ENCODE measurements at places on chromosomes 2 and 18. TPM values are rescaled to one million over a fixed set of nuclear protein-coding genes. Genes with fewer than 3 reads are reported as not detected.

The SATB2 gene
- 1.1 TPM for total RNA-seq

DNA sequence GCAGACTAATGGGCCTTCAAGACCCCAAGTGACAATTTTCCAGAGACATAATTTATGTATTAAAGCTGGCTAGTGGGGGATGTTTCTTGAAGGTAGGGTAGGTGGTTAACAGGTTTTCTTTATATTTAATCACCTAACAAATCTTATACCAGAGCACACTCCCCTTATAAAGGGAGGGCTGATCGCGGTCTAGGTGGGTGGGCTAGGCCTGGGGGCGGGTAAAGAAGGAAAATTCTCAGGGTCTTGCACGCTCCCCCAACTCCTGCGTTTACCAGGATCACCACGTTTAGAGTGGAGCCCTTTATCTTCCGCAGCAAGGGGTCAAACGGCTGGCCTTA lies 19.9 kb upstream of the CXXC1 start:
- peak; percentile 5 for ATAC-seq

- ATAC-seq, result peak; percentile 98
Observed at GRCh38 chr2:237662671-237663093, 35.3 kb downstream of the LRRFIP1 start.

- ATAC-seq, result no peak
Observed at GRCh38 chr2:149873936-149874335, 286.4 kb upstream of the MMADHC start.

The ALLC gene
- not detected for total RNA-seq

- no peak for ATAC-seq
Observed at GRCh38 chr18:28357766-28358401, 181.0 kb upstream of the CDH2 start.

The FAP gene
- total RNA-seq, result 1.3 TPM

The CPO gene
- not detected for total RNA-seq

The DHRS9 gene
- 23.8 TPM for total RNA-seq

DNA sequence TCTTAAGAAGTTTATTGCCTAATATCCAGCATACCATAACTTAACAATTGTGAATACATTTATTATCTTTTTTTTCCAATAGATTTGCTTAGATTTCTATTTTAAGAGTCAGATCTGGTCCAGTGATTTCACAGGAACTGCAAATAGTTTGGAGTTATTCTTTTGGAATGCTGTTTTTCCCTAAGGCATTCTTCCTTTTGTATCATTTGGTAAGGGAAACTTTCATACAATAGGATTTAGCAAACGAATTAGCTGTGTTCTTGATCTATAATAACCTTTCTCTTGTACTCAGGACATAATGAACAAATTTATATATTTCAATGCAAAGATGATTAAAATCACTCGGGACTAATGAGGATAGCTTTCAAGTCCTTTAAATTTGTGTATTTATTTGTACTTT lies 201.6 kb downstream of the ERBB4 start:
- ATAC-seq, result no peak

DNA sequence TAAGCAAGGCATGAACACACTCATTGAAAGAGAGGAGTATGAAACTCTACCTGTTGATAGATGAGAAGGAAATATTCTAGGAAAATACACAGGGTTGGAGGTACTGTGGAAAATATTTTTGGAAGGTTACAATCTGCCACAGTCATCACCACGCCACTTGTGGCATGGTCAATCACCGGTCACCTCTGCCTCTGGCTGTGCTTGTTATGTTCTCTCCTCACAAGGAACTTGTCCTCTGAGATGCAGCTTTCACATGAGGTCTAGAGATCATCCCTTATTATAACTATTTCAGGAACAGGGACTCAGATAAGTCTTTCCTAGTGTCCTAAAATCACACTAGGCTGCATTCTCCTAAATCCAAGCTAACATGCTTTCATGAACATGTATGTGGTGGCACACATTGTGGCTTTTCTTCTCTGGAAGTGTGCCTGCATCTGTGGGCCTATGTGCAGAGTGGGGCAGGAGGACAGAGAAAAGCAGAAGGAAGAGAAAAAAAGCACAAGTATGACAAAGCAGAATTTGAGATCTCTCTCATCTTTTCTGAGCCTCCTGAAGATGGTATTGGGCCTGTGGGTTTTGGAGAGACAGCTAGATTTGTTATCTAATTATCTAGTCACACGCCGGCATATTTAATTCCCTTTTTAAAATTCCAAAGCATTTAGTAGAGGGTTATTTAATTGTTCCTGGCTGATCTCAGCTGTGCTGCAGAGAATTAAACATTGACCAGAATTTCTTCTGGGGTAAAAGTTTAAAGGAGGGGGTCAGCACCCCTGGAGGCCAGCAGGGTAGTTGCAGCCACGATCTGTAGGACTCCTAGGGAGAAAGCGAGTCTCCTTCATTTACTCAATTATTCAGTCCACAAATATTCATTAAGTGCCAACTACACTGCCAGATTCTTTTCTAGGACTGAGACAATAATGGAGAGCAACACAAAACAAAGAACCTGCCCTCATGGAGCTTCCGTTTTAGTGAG lies 294.6 kb downstream of the RDH14 start:
- ATAC-seq, result no peak

DNA sequence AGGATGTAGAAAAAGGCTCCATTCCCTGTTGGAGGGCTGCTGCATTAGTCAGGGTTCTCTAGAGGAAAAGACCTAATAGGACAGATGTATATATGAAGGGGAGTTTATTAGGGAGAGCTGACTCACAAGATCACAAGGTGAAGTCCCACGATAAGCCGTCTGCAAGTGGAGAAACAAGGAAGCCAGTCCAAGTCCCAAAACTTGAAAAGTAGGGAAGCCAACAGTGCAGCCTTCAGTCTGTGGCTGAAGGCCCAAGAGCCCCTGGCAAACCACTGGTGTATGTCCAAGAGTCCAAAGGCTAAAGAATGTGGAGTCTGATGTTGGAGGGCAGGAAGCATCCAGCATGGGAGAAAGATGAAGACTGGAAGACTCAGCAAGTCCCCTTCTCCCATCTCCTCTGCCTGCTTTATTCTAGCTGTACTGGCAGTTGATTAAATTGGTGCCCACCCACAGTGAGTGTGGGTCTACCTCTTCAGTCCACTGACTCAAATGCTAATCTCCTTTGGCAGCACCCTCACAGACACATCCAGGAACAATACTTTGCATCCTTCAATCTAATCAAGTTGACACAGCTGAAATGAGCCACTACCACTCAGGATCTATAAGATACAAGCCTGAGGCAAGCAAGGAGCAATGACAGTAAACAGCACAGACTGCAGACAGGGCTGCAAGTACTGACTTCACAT lies 30.0 kb upstream of the ATG16L1 start:
- ATAC-seq, result no peak

GRCh38 chr2:31110998-31111397 lies 27.2 kb downstream of the GALNT14 start:
- no peak for ATAC-seq

- peak; percentile 98 for ATAC-seq
Observed at GRCh38 chr2:113848758-113849415, 41.0 kb upstream of the ACTR3 start.

- ATAC-seq, result no peak
Observed at GRCh38 chr2:24334245-24334633, 26.1 kb downstream of the ITSN2 start.

DNA sequence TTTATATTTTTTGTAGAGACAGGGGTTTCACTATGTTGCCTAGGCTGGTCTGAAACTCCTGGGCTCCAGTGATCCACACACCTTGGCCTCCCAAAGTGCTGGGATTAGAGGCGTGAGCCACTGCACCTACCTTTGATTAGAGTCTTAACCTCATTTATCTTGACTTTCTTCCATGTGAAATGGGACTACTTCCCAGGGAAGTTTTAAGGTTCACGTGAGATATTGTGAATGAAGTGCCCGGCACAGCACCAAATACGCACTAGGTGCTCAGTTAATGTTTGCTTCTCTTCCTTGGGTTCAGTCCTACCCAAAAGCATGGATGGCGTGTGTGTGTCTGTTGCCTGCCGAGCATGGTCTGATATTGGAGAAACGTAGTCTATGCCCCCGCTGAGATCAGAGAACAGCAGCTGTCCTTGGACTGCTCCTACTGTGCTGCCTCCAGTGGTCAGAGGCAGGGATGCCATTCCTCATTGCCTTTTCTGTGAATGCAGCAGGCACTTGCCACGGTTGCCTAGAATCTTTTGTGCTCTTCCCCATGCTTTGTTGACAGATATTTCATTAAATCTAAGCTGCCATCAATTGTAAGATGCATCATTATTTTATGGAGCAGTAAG lies 12.3 kb upstream of the TFCP2L1 start:
- peak; percentile 65 for ATAC-seq

The MMADHC gene
- 86.5 TPM for total RNA-seq

The PKDCC gene
- 1.8 TPM for total RNA-seq

DNA sequence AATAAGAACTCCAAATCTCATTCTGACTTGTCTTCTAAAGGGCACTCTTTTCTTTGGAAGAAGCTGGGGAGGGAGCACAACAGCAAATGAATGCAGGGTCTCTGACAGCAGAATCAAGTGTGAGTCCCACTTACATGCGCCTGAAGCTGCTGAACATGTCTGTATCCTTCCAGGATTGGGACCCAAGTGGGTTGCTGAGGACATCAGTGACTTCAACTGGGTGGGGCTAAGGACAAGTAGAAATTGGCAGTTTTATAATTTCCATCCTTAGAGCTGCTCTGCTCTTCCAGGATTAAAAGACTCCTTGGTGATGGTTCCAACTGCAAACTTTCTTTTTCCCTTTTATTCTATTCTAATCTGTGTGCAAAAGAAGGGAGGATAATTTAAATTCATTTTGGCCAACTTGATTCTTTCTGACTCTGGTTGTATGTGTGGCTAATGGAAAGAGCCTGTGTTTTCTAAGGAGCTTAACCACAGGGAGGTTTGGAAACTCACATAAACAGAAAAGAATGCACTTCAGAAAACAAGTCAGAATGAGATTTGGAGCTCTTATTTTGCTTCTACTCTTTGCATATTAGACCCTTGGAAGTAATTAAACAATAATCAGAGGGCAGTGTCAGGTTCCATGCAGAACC lies 20.6 kb downstream of the ANTXR1 start:
- ATAC-seq, result no peak

The NAPG gene
- 24.4 TPM for total RNA-seq

- no peak for ATAC-seq
Observed at GRCh38 chr18:24396082-24396633, 1.5 kb downstream of the OSBPL1A start.

The POMC gene
- total RNA-seq, result 0.44 TPM

DNA sequence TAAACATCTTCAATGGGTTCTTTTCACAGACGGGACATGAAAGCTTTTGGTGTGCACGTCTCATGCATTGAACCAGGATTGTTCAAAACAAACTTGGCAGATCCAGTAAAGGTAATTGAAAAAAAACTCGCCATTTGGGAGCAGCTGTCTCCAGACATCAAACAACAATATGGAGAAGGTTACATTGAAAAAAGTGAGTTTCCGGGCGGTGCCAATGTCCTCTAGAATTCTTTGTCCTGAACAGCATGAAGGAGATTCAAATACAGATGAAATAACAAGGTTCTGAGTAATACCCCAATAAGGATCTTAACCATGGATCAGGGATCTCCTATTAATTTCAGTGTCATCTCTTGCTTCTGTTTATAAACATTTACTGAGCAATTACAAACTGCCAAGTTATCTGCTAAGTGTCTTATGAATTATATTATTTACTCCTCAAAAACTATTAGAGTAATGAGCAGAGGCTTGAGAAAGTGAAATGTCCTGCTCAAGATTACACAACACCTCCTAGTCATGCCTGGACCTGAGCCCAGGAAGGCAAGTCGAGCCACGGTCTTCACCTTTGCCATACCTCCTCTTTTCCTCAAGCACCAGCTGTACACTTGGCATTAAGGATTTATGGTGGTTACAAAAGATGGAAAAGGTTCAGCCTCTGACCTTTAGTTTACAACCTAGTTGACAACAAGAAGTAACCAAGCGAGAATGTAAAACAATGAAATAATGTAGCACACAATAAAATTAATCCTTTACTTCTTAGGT lies 22.6 kb downstream of the DHRS9 start:
- ATAC-seq, result peak; percentile 87

The PPP1R7 gene
- total RNA-seq, result 74.7 TPM

GRCh38 chr2:163528640-163529217 lies 207.1 kb downstream of the FIGN start:
- no peak for ATAC-seq

- no peak for ATAC-seq
Observed at GRCh38 chr2:34241905-34242762, 643.0 kb upstream of the FAM98A start.

The SNTG2 gene
- 0.60 TPM for total RNA-seq

GRCh38 chr2:152600697-152601096 lies 116.6 kb downstream of the PRPF40A start:
- ATAC-seq, result no peak

The LYPD6B gene
- total RNA-seq, result 3.2 TPM

The SAG gene
- total RNA-seq, result not detected
